ENCODE measurements at places on chromosomes 7 and 10.
A peak's percentile ranks its signal among the peaks of the same experiment; 100 is the strongest.

DNA sequence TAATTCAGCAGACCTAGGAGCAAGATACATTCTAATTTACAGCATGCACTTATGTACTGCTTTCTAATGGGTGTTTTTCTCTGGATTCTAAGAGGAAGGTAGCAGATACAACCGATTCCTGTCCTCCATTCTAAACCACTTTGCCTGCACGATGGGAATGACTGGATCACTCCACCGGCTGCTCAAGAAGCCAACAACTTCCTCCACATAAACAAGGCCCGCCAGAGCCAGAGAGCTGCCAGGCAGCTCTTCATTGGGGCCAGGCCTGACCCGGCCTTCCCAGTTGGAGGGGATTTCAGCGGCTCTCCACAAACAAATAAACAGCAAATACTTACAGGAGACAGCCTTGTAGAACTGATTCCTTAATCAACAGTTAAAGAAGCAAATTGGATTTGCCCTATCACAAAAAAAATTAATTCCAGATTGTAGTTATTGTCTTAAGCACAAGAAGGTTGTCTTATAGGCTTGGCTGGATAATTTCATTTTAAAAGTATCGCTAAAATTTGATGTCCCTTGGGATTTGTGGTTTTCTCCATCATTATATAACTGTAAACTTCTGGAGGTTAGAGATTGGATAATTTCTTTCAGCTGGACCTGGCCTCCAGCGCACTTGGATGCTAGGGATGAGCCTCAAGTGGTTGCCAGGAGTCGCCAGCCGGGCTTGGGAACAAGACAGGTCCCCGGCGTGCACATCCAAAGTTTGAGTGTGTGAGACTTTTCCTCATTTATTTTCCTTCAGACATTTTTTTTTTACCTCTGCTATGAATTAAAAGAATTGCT lies 20.9 kb downstream of the EBF3 start:
- DNase-seq = no peak

- peak; percentile 29 for DNase-seq
Measured at GRCh38 chr10:3482200-3482993, 302.6 kb downstream of the KLF6 start.

DNA sequence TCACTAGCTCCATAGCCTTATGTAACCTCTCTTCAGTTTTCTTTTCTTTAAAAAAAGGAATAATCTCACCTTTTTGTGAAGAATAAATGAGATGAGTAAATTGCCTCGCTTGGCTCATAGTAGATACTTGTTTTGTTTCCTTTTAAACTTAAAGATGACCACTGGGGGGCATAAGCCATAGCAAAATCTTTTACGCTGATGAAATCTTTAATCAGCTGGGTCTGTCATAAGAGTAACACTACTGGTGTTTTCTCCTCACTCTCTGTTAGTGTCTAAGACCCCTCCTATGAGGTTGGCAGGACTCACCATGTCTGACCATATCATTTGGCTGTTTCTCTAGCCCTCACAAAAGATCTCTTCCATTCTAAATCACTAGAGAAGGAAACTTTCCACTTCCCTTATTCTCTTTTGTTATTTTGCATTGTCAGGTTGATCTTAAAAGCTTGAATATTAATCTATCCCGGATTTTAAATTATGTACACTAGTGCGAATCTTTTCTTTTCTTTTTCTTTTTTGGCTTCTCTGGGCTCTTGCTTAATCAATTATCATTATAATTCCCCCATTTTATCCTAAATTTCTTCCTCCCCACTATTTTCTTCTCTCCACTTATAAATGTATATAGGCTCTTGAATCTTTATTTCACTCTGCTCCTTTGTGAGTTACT lies 12.5 kb downstream of the STAG3 start:
- DNase-seq = no peak

DNA sequence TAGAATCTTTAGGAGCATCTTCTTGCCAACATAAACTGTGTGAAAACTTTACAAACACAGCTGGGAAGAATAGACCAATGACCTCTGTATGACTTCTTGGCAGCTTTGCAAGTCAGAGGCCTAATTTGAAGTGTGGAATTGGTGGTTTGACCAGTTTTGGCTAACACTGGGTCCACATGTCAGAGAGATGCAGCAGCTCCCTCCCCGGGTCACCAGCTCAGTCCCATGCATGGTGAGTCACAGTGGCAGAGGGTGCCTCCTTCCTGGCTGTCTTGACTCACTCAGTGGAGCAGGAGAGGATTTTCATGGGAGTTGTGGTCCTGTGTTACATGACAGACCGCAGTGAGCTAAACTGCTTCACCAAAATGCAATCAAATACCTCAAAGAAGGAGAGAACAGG lies 8.2 kb upstream of the STARD3NL start:
- DNase-seq = no peak

DNA sequence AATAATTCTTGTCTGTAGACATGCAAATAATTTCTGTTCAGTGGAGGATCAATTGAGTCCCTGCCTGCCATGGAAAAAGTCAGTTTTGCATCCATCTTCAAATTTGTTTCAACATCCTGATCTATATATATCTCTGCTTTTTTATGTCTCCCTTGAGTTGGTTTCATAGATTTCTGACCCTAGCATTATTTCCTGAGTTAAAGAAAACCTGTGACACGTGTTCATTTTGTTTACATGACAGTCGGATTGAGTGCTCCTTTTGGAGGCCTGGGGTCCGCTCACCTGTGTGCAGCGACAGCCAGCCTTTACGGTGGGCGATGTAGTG lies 674 bp downstream of the MRPS24 start:
- no peak for DNase-seq

DNA sequence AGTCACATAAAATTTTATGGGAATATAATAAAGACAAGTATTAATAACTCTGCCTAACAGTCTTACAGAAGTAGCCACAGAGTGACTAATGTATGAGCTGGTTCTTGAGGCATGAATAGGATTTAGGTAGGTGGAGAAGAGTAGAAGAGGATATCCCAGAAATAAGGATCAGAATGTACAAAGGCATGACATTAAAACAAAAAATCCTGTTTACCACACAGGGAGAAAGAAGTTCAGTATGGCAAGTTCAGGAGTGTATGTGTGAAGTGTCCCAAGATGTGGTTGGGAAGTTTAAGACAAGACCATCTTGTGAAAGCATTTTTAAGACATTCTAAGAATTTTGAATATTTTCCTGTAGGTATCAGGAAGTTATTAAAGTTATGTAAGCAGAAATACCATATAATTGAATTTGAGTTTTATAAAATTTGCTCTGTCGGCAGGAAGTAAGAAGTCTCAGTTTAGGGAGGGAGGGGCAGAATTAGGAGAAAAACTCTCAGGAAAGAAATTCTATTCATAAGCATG lies 64.7 kb upstream of the CAV2 start:
- no peak for DNase-seq

- DNase-seq = no peak
Measured at GRCh38 chr10:110222641-110223297, 15.4 kb downstream of the MXI1 start.

DNA sequence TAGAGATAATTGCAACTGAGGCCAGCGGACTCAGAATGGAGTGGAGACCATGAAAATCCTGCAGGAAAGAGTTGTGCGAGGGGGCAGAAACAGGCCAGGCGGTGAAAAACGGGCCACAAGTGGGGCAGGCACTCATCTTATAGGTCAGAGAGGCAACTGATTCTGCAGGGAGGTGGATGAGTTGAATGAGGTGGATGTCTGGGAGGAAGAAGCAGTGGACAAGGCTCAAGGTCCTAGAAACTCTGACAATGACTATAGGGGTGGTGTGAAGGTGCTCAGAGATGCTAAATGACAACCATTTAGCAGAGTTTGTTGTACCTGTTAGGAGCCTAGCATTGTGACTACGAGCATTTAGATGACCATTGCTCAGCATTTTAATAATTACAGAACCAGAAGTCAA lies 33.6 kb downstream of the MBL2 start:
- no peak for DNase-seq

DNA sequence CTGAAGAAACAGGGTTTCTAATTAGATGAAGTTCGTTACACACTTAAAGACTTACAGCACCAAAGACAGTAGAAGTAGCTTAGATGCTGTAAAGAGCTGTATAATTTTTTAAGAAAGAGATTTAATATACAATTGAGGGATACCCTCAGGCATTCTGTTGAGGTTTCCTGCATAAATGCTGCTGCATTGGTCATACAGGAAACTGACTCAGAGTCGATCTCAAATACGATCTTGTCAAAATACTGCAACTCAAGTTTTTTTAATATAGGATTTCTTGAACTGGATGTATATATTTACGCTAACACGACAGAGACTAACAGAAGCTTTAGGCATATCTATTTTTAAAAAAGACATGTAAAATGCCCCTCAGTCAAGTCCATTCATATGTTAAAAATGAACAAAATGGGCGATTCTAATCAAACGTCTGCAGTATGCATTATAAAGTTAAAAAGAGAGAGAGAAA lies 2.4 kb upstream of the ARID5B start:
- DNase-seq = peak; percentile 17

GRCh38 chr10:115861864-115862263 lies 411.1 kb downstream of the GFRA1 start:
- no peak for DNase-seq

- no peak for DNase-seq
Measured at GRCh38 chr7:73810998-73811360, 19.8 kb upstream of the CLDN4 start.

DNA sequence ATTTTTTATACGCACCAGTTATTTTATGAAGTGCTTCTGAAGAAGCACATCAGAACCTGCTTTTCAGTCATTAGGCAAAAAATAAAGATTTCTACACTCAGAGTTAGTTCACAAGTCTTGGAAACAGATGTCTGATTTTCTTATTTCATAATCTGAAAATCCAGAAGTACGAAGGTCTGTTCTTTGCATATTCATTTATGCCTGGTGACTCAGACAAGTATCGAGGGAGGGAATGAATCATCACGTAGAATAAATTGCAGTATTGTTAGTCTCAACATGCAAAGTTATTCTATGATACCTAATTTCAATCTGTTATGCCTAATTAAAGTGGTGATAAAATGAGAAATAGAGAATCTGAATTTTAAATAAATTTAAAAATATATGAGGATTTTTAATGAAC lies 113.6 kb upstream of the SEM1 start:
- peak; percentile 16 for DNase-seq

DNA sequence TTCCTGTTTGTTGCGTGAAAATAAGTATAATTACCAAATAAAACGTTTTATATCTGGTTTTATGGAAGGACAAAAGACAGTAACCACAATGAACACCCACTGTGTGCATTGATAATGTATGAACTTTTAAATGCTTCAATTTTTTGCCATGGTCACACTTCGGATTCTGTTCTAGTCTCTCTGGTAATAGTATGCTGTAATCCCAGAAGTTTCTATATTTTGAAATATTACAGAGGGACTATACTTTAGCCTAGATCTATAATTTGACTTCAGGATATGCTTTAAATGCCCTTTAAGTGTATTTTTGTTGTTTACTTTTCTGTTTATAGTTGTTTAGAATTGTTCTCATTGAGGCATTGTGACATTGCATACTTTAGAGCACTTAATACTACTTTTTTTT lies 1.5 kb downstream of the ZNF518A start:
- DNase-seq = no peak

DNA sequence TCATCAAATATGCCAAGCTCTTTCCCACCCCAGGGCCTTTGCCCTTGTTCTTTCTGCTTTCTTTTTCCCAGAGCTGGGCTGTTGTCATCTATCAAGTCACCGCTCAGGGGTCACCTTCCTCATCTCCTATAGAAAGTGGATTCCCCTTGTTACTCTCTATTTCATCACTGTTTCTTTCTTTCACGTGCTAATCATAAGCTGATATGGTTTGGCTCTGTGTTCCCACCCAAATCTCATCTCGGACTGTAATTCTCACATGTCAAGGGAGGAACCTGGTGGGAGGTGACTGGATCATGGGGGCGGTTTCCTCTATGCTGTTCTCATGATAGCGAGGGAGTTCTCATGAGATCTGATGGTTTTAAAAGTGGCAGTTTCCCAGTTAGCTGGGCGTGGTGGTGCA lies 17.0 kb upstream of the TIAL1 start:
- no peak for DNase-seq

DNA sequence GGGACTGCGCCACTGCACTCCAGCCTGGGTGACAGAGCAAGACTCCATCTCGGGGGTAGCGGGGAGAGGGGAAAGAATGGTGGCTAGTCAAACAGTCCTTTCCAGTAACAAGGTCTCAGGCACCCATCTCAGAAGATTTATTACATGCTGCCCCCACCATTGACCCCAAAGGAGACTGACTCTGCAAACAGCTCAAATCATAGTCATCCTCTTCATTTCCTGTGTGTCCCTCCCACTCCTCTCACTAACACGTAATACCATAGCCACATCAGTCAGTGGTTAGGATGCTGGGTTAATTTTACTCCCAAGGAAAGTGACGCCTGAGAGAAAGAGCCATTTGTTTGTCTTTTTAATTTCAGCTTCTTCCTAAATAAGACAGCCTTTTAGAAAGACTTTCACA lies 56.6 kb upstream of the BET1 start:
- DNase-seq = no peak

- DNase-seq = no peak
Measured at GRCh38 chr10:112535531-112535951, 88.5 kb downstream of the VTI1A start.

GRCh38 chr7:51471210-51471980 lies 154.8 kb upstream of the COBL start:
- DNase-seq = peak; percentile 5

DNA sequence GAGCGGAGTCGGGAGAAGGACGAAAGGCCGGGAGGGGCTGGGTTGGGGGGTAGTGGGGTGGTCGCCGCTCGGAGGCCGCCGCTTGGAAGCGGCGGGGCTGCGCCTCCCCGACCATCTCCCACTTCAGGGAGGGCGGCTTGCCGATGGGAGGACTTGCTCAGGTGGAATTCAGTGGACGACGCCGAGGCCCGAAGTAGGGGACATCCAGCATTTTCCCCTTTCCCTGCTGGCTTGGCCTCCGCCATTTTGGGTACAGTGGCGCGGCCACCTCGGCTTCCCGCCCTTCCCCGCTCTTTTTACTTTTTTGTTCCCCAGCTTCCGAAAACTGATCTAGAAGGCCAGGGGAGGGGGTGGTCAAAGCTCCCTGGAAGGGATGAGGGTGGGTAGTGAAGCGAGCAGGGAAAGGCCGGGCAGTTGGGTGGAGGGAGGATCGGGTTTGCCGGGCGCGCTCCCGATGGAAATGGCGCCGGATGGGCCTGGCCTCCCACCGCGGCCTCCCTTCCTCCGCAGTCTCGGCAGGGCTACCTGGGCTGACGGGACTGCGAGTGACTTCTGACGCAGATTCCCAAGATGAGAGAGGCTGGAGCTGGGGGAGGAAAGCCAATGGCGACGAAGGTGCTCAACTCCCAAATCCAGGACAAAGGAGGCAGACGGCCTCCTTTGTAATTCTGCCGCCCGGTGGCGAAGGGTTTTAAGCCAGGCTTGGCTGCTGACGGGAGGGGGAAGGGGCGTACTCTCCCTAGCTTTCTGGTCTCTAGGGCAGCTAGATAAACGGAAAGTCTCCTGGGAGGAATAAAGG lies at the start of gene PBLD:
Gene PBLD, minus strand, starts transcription at position 670 of the 799 bp plus-strand sequence. CDS start 26,084 bp downstream, outside the sequence.
- DNase-seq = peak; percentile 80

GRCh38 chr10:49679480-49679893 lies at the start of gene C10orf53:
Gene C10orf53, plus strand, starts transcription at chr10:49679651. Its CDS starts 47 bp downstream, at chr10:49679698.
- DNase-seq = peak; percentile 38

Data from activated naive CD4-positive, alpha-beta T cell treated with anti-CD3 and anti-CD28 coated beads for 36 hours (primary cell).